ENCODE measurements at places on chromosomes 1 and 21.

GRCh38 chr1:152745289-152745704 is 12.5 kb upstream of the KPRP start:
- H3K27me3 ChIP-seq, result no peaks in the 10 kb centered on the region
- H3K36me3 ChIP-seq, result no peaks in the 10 kb centered on the region
- H3K4me3 ChIP-seq, result no peak overlapping the region
- H3K27ac ChIP-seq, result no peak overlapping the region

- no peaks in the 10 kb centered on the region for H3K27me3 ChIP-seq
- H3K36me3 ChIP-seq, result no peaks in the 10 kb centered on the region
- no peak overlapping the region for H3K27ac ChIP-seq
- no peaks in the 10 kb centered on the region for H3K4me1 ChIP-seq
- no peak overlapping the region for H3K4me3 ChIP-seq
These were observed 25.5 kb upstream of the ZNF496 start for GRCh38 chr1:247357052-247357780.

DNA sequence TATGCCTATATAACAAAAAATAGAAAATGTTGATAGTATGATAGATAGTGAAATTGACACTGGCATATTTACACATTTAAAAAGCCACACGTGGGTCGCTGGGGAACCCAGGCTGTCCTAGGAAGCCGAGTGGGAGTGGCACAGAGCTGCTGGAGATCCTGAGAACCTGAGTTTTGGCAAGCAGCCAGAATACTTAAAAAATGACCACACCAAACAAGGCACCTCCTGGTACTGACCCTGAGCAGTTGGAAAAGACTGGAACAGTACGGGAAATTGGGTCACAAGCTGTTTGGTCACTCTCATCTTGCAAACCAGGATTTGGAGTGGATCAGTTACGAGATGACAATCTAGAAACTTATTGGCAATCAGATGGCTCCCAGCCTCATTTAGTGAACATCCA is 111.5 kb downstream of the ZFYVE9 start:
- H3K27me3 ChIP-seq, result no peaks in the 10 kb centered on the region
- DNase-seq, result no peak
- no peaks in the 10 kb centered on the region for H3K4me1 ChIP-seq
- H3K36me3 ChIP-seq, result no peaks in the 10 kb centered on the region
- H3K4me3 ChIP-seq, result no peak overlapping the region

GRCh38 chr1:230330157-230330556 is 96.0 kb downstream of the PGBD5 start:
- no peak for DNase-seq
- H3K36me3 ChIP-seq, result no peaks in the 10 kb centered on the region
- no peak overlapping the region for H3K4me3 ChIP-seq
- no peaks in the 10 kb centered on the region for H3K27me3 ChIP-seq
- peaks cover 3% of the 10 kb centered on the region for H3K4me1 ChIP-seq
- no peak overlapping the region for H3K27ac ChIP-seq

- no peaks in the 10 kb centered on the region for H3K27me3 ChIP-seq
- no peak for DNase-seq
- H3K4me3 ChIP-seq, result no peak overlapping the region
- no peaks in the 10 kb centered on the region for H3K4me1 ChIP-seq
These were observed 184.4 kb downstream of the RYR2 start for GRCh38 chr1:237226177-237226944.

GRCh38 chr21:45949928-45950739 is 31.4 kb upstream of the COL6A1 start:
- H3K36me3 ChIP-seq, result no peaks in the 10 kb centered on the region
- no peak for DNase-seq
- H3K4me1 ChIP-seq, result no peaks in the 10 kb centered on the region
- H3K4me3 ChIP-seq, result no peak overlapping the region
- no peaks in the 10 kb centered on the region for H3K27me3 ChIP-seq

GRCh38 chr1:10793129-10793651 is 3.3 kb downstream of the CASZ1 start:
- H3K36me3 ChIP-seq, result no peaks in the 10 kb centered on the region
- H3K4me1 ChIP-seq, result 0 out of 2 replicates have a peak, but pooled peaks cover 1% of the 10 kb centered on the region
- H3K4me3 ChIP-seq, result no peak overlapping the region
- H3K27ac ChIP-seq, result no peak overlapping the region

GRCh38 chr1:245263529-245264095 is 108.8 kb downstream of the KIF26B start:
- no peak for DNase-seq
- H3K36me3 ChIP-seq, result no peaks in the 10 kb centered on the region
- no peaks in the 10 kb centered on the region for H3K27me3 ChIP-seq
- peaks cover 4% of the 10 kb centered on the region for H3K4me1 ChIP-seq

DNA sequence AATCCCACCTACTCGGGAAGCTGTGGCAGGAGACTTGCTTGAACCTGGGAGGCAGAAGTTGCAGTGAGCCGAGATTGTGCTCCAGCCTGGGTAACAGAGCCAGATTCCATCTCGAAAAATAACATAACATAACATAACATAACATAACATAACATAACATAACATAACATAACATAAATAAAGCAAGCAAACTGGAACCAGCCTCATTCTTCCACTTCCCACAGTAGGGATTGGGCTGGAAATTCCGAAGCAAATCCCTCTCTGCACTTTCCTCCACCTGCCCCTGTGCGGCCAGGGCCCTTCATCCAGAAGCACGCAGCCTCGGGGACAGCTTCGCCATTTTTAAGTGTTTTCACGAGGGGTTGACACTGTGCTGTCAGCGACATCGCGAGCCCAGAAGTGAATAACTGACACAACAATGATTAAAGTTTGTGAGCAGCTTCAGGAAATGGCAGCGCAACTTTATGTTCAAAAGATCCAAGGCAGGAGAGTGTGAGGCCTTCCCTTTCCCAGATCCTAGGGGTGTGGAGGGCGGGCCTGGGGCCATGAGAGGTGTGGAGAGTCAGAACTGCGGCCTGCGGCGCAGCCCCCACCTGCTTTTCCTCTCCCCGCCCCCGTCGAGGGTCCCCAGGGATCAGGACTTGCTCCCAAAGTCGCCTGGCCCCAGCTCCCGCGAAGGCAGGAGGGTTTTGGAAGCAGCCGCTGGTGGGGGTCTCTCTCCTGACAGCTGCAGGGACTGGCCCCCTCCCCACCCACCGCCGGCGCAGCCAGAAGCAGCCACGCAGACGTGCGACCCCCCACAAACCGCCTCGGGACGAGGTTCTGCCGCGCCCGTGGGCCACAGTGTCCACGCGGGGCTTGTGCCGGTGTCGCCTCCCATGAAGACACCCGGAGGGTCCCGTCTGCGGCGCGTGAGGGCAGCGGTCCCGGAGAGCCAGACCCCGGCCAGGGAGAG is 651 bp upstream of the GABRD start:
- no peak overlapping the region for H3K27ac ChIP-seq
- H3K36me3 ChIP-seq, result no peaks in the 10 kb centered on the region
- peaks cover 8% of the 10 kb centered on the region for H3K27me3 ChIP-seq
- DNase-seq, result no peak
- peak overlapping the region; percentile 35 for H3K4me3 ChIP-seq
- peaks cover under 1% of the 10 kb centered on the region for H3K4me1 ChIP-seq

DNA sequence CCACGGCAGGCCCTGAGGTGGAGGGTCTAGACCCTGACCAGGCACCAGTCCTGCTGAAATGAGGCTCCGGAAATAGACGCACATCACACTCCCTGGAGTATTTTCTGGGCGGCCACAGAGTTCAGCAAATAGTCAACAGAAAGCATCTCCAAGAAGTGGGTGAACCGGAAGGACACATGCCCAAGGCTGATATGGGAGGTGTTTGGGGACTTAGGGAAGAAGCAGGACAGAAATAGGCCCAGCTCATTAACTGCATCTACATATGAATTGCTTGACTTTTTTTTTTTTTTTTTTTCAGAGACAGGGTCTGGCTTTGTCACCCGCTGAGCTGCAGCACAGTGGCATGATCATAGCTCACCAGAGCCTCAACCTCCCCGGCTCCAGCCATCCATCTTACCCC is 36.5 kb upstream of the GPR157 start:
- H3K4me1 ChIP-seq, result peaks cover 8% of the 10 kb centered on the region
- DNase-seq, result no peak
- H3K36me3 ChIP-seq, result no peaks in the 10 kb centered on the region
- no peak overlapping the region for H3K4me3 ChIP-seq

DNA sequence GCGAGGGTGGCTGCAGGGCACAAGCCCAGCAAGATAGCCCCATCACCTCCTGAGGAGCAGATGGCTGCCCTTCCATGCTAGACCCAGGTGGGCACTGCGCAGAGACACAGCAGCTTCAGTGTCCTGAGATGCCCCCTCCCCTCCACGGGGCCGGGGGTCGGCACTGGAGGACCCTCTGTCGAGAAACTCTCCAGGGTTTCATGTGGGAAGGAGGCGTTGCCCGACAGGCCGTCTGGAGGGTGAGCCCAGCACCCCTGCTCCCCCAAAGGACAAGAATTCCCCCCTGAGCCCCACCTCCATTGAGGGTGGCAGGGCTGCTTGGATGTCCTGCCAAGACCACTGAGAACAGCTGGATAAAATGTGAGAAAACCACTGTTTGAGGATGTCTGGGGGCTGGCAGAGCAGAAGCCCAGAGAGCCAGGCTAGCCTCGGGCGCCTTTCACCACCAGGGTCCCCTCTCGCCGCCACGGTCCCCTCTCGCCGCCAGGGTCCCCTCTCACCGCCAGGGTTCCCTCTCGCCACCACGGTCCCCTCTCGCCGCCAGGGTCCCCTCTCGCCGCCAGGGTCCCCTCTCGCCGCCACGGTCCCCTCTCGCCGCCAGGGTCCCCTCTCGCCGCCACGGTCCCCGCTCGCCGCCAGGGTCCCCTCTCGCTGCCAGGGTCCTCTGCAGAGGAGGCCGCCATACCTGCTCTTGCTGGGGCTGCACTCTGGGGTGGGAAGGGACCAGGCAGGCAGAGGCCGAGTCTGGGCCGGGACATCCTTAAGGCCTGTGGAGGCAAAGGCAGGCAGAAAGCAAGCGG is 44.2 kb downstream of the SLC19A1 start:
- no peak for DNase-seq
- no peaks in the 10 kb centered on the region for H3K27me3 ChIP-seq
- H3K36me3 ChIP-seq, result peaks cover 61% of the 10 kb centered on the region
- no peak overlapping the region for H3K4me3 ChIP-seq
- H3K27ac ChIP-seq, result no peak overlapping the region

- H3K27me3 ChIP-seq, result no peaks in the 10 kb centered on the region
- H3K4me1 ChIP-seq, result peaks cover 1% of the 10 kb centered on the region
- no peaks in the 10 kb centered on the region for H3K36me3 ChIP-seq
- H3K27ac ChIP-seq, result no peak overlapping the region
These were observed 90.4 kb downstream of the ROR1 start for GRCh38 chr1:63864224-63864641.
